A673 (cell line): ENCODE measurements at places on chromosomes 7 and 10.
A peak's percentile ranks its signal among the peaks of the same experiment; 100 is the strongest.

- peaks cover 25% of the 10 kb centered on the region for H3K4me1 ChIP-seq
- no peak for DNase-seq
- no peaks in the 10 kb centered on the region for H3K27me3 ChIP-seq
- H3K4me3 ChIP-seq = no peak overlapping the region
Measured at GRCh38 chr10:59096631-59097030, 79.8 kb upstream of the PHYHIPL start.

- no peak overlapping the region for H3K27ac ChIP-seq
- H3K4me3 ChIP-seq = no peak overlapping the region
- no peaks in the 10 kb centered on the region for H3K36me3 ChIP-seq
Measured at GRCh38 chr10:93357680-93358079, 124.5 kb downstream of the MYOF start.

- H3K36me3 ChIP-seq = no peaks in the 10 kb centered on the region
- no peak overlapping the region for H3K27ac ChIP-seq
- H3K4me3 ChIP-seq = no peak overlapping the region
- peaks cover 5% of the 10 kb centered on the region for H3K4me1 ChIP-seq
Measured at GRCh38 chr10:60286559-60286958, 103.1 kb downstream of the ANK3 start.

DNA sequence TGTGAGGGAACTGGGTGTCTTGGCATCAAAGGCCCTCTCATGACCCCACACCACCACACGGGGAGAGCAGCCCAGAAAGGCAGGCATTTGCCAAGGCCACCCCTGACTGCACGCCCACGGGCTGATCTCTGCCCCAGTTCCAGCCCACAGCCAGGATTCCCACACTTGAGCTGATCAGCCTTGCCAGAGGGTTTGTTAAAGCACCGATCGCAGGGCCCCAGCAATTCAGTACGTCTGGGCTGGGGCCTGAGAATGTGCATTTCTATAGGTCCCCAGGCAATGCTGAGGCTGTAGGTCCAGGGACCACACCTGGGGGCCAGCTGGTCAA, 103.9 kb downstream of the TNS3 start:
- H3K4me1 ChIP-seq = no peaks in the 10 kb centered on the region
- H3K27me3 ChIP-seq = no peaks in the 10 kb centered on the region
- no peak for DNase-seq
- no peak overlapping the region for H3K27ac ChIP-seq

DNA sequence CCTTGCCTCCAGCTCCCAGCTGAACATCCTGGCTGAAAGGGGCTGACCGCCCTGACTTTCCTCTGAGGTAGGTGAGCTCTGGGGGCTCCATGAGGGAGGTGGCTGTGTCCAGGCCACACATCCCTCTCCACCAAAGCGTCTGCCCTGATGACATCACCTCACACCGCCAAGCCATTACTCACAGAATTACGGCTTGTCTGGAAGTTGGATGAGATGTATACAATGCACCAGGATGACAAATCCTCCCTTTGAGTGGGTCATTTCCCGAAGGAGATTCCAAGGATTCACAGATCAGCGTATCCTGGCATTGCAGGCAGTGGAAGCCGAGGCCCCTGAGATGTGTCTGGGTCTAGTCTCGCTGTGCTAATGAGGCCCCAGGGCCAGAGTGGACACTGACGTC, 15.1 kb upstream of the RET start:
- H3K27me3 ChIP-seq = no peaks in the 10 kb centered on the region
- H3K4me1 ChIP-seq = no peaks in the 10 kb centered on the region
- no peak overlapping the region for H3K4me3 ChIP-seq
- no peak for DNase-seq
- no peaks in the 10 kb centered on the region for H3K36me3 ChIP-seq
- no peak overlapping the region for H3K27ac ChIP-seq

DNA sequence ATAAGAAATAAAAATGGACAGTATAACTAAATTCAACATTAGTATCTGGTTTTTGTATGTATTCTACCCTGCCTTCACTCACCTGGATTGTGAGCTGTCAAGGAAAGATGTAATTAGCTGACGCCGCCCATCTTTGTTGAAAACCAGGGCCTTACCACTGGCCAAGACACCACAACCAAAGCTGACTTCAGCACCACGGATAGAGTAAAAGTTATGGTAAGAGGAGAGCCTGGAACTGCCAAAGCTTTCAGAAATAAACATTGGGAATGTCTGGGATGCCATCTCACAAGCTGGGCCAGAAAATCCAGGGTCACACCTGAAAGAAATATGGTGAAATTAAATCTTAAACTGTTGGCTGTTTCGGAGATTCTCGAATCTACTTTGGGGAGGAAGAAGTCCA, 190.1 kb upstream of the SLC26A5 start:
- peak; percentile 31 for DNase-seq
- no peaks in the 10 kb centered on the region for H3K4me1 ChIP-seq
- H3K4me3 ChIP-seq = no peak overlapping the region
- peaks cover 14% of the 10 kb centered on the region for H3K27me3 ChIP-seq
- no peak overlapping the region for H3K27ac ChIP-seq

DNA sequence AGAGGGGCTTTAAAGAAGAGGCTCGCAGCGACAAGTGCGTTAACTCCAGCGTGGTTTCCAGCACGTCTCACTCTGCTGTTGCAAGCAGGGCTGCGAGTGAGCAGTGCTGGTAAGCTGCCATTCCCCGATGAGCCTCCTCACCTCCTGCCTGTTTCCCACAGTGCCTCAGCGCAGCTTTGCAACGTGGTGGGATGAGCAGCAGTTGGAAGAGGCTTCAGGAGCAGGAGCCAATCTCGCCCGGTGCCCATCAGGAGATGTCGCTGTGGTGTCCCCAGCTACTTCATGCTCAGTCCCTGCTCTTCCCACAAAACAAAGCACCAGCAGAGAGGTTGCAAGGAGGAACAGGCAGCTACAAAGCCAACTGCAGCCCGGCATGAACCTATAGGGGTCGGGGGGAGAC, 2.4 kb upstream of the ADARB2 start:
- no peaks in the 10 kb centered on the region for H3K36me3 ChIP-seq
- H3K27ac ChIP-seq = no peak overlapping the region
- H3K4me1 ChIP-seq = no peaks in the 10 kb centered on the region
- H3K27me3 ChIP-seq = peaks cover 100% of the 10 kb centered on the region

GRCh38 chr10:78247821-78248220, 214.2 kb downstream of the RPS24 start:
- no peak overlapping the region for H3K27ac ChIP-seq
- DNase-seq = no peak

GRCh38 chr10:34780818-34781380, 34.2 kb downstream of the PARD3 start:
- peaks cover 27% of the 10 kb centered on the region for H3K27me3 ChIP-seq
- H3K4me1 ChIP-seq = peaks cover 57% of the 10 kb centered on the region
- peak; percentile 97 for DNase-seq
- peak overlapping the region; percentile 19 for H3K4me3 ChIP-seq

DNA sequence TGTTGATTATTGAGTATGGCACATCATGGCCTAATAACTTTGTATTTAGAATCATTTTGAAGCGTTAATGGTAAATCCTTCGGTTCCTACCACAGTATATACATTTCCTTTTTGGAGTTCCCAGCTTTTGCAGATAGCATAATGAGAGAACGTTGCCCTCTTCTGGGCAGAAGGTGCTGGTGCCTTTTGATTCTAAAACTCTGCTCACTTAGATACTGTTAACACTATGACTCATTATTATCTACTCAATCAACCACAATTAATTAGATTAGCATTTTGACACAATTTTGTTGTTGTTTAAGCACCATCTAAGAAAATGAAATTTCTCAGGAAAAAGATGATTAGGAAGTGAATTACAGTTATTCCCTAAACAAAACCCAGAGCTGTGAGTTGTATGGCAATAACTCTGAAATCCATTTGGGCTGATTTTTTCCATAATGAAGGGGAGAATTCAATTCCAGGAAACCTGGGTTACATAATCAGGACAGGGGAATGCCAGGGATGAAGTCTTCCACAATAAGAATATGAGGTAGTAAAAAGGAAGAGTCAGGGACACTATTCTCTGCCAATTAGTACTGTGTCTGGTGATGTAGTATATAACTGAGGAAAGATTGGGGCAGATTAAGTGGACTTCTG, 11.5 kb upstream of the DLD start:
- no peak overlapping the region for H3K27ac ChIP-seq
- peaks cover 16% of the 10 kb centered on the region for H3K4me1 ChIP-seq
- H3K27me3 ChIP-seq = no peaks in the 10 kb centered on the region
- DNase-seq = peak; percentile 73
- no peaks in the 10 kb centered on the region for H3K36me3 ChIP-seq

DNA sequence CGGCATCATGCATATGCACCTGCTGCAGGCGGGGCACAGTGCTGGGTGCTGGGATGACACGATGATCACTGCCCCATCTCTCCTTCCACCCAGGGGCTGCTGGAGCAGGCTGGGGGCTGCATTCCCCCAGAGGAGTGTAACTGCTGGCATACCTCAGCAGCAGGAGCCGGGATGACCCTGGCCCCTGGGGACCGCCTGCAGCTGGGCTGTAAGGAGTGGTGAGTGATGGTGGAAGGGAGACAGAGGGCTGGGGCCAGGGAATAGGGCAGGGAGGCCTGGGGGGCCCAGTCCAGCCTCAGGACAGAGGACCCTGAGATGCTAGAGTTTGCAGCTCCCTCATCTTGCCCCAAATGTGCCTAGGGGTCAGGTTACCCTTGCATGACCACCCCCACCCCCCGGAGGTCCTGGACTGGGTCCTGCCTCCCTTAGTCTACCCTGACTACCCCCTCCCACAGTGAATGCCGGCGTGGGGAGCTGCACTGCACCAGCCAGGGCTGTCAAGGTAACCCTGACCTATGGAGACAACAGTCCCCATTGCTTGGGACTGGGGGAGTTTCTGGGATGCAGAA, 14.5 kb upstream of the ZNF862 start:
- DNase-seq = no peak
- H3K27ac ChIP-seq = no peak overlapping the region
- no peak overlapping the region for H3K4me3 ChIP-seq
- no peaks in the 10 kb centered on the region for H3K27me3 ChIP-seq
- no peaks in the 10 kb centered on the region for H3K36me3 ChIP-seq

GRCh38 chr7:120077777-120078176, 195.2 kb upstream of the KCND2 start:
- H3K27ac ChIP-seq = no peak overlapping the region
- no peak for DNase-seq
- no peaks in the 10 kb centered on the region for H3K27me3 ChIP-seq
- H3K4me3 ChIP-seq = no peak overlapping the region
